ENCODE measurements at places on chromosomes 1 and 21. TPM values are rescaled to one million over a fixed set of nuclear protein-coding genes. Genes with fewer than 3 reads are reported as not detected.
A peak's percentile ranks its signal among the peaks of the same experiment; 100 is the strongest.

- peak; percentile 44 for DNase-seq
- peaks cover 30% of the 10 kb centered on the region for H3K4me1 ChIP-seq
- no peaks in the 10 kb centered on the region for H3K36me3 ChIP-seq
- no peak overlapping the region for H3K27ac ChIP-seq
- H3K27me3 ChIP-seq: no peaks in the 10 kb centered on the region
Measured at GRCh38 chr1:3174487-3175247, 105.7 kb downstream of the PRDM16 start.

- DNase-seq: no peak
- H3K4me1 ChIP-seq: peaks cover 7% of the 10 kb centered on the region
- H3K27ac ChIP-seq: no peak overlapping the region
- H3K27me3 ChIP-seq: no peaks in the 10 kb centered on the region
Measured at GRCh38 chr1:109642626-109643025, 13.3 kb upstream of the GSTM4 start.

DNA sequence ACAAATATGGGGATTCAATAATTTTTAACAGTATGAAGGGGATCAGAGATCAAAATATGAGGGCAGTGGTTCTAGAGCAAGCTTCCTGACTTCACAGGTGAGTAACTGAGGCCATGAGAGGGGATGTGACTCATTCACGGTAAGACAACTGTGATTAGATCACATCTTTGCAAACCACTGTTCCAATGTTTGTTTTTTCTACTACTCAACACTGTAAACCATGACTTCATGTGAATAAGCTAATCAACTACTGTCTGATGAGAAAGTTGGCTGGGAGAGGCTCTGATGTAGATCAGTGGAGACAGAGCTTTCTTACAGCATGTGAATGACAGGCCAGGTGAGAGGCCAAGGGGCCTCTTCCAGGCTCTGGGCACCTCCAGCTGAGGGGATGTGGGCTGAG is 84.7 kb downstream of the BRINP2 start:
- DNase-seq: peak; percentile 72
- no peaks in the 10 kb centered on the region for H3K27me3 ChIP-seq
- H3K4me3 ChIP-seq: no peak overlapping the region
- H3K36me3 ChIP-seq: no peaks in the 10 kb centered on the region
- H3K4me1 ChIP-seq: peaks cover 18% of the 10 kb centered on the region
- H3K27ac ChIP-seq: peak overlapping the region; percentile 57

DNA sequence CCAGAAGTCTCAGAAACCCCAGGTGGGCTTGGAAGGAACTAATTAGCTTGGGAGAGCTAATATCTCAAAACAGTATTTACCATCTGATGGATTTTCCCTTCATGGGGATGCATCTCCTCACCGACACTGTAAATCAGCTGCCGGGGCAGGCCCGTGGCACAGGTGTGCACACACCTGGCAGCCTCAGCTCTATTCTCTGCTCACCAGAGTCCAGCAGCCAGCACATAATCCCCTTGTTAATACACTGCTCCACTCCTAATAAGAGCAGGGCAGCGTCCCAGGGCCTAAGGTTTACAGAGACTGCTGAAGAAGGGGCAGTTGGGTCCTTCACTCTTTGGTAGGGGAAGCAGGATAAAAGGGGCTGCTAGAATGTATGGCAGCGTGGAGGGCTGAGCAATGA is 200.0 kb downstream of the TOMM20 start:
- H3K36me3 ChIP-seq: no peaks in the 10 kb centered on the region
- H3K4me3 ChIP-seq: no peak overlapping the region
- peaks cover 30% of the 10 kb centered on the region for H3K4me1 ChIP-seq
- H3K27ac ChIP-seq: no peak overlapping the region
- DNase-seq: no peak

GRCh38 chr1:192552760-192553191 is 22.8 kb upstream of the RGS1 start:
- peaks cover 19% of the 10 kb centered on the region for H3K4me1 ChIP-seq
- H3K27ac ChIP-seq: no peak overlapping the region
- H3K4me3 ChIP-seq: no peak overlapping the region

RNU1-4 gene
- 1,553 TPM for total RNA-seq
